ENCODE measurements at places on chromosomes 3 and 15.

GRCh38 chr15:75891895-75892294, 11.8 kb upstream of the FBXO22 start:
- DNase-seq, result peak; percentile 52

- peak; percentile 93 for DNase-seq
Measured at GRCh38 chr3:52536369-52537164, at the start of gene UQCC5. Gene UQCC5 (plus strand): TSS chr3:52536605. CDS start chr3:52536756, 151 bp downstream.

DNA sequence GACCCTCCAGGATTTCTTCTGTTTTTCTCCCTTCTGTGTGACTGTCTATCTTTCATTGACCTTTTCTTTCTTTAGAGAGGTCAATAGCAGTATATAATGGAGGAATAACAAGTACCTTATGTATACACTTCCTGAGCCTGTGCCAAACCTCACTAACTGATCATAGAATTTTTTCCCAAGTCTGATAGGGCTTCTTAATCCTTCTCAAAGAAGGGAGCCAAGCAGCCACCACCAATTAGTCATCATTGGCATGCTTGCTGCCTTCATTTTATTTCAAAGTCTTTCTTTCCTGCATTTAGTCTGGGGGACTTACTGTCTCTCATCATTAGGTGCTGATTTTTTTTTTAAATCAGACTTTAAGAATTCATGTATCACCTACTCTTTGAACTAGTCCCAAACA, 327.0 kb downstream of the FEZF2 start:
- no peak for DNase-seq

GRCh38 chr3:36482256-36482655, 102.0 kb downstream of the STAC start:
- DNase-seq, result no peak

DNA sequence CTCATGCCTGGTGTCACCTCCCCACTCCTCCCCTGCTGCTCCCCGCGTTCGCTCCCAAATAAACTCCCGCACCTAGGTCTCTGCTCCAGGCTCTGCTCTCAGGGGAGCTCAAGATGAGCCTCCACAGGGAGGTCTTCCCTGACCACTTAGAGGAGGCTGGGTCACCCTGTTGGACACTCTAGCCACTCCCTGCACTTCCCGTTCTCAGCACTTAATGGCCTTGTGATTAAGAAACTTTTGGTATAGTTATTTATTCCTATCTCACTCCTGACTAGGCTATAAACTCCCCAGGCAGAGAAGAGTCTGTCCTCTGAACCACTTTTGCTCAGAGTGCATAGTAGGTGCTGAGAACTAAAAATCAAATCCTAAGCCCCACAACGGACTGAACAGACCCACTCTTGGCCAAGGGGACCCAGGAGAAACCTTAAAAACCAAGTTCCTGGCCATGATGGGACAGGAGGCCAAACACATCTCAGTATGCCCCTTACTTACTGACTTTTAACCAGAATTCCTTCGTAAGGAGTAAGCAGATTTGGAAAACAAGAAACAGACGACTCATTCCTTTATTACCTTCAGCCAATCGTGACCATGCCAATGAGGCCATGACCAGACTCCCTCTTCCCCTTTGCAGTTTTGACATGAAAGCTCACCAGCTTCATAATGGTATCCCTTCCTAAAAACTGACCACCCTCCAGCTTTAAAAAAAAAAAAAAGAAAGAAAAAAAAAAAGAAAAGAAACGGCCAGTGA, 69.0 kb upstream of the HRH1 start:
- DNase-seq, result no peak

GRCh38 chr3:53039376-53039752, 6.5 kb downstream of the SFMBT1 start:
- DNase-seq, result no peak

DNA sequence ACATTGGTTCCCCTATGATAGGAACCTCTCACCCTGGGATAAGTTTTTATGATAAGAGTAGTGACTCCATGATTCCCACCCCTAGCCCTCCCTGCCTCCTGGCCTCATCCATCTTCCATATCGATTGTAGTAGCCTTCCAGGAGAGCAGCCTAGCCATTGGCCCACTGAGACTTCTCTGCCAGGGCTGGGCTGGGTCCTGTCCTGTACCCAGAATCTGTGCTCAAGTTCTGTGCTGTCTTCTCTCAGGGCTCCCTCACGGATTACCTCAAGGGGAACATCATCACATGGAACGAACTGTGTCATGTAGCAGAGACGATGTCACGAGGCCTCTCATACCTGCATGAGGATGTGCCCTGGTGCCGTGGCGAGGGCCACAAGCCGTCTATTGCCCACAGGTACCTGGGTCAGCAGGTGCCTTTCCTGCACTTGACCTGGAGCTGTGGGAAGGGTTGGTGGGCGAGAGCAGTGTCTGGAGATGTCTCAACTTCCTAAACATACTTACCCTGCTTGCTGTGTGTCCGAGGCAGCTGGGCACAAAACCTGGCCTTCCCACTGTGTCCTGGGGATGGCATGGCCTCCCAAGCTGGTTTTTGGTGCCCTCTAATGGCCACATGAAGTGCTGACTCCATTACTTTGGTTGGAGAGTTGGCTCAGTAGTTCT, 16.6 kb upstream of the EXOG start:
- peak; percentile 20 for DNase-seq

DNA sequence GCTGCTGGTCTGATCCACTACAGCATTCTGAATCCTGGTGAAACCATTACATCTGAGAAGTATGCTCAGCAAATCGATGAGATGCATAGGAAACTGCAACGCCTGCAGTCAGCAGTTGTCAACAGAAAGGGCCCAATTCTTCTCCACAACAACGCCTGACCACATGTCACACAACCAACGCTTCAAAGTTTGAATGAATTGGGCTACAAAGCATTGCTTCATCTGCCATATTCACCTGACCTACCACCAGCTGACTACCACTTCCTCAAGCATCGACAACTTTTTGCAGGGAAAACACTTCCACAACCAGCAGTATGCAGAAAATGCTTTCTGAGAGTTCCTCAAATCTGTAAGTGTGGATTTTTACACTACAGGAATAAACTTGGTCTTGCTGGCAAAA, 54.7 kb upstream of the C2CD4B start:
- DNase-seq, result no peak

DNA sequence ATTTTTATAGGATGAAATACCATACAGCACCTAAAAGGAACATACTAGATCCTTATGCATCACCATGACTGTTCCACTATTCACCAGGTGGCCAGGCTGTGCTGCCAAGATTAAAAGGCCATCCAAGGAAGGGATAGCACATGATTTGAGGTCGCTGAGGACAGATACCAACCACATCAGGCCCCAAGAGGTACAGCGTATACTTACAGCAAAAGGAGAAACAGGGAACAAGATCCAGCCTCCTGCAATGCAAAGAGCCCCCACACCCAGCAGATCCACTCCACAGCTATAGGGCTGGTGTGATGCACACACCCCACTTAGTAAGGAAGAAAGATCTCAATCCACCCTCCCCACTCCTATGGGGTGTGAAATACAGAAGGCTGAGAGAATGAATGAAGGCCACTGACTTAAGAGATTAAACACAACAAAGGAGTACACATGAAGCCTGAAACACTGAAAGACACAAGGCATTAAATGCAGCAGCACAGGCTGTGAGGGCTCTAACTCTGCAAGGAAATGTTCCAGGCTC, 32.0 kb upstream of the ZNF445 start:
- no peak for DNase-seq

GRCh38 chr3:64384561-64384960, 159.3 kb upstream of the PRICKLE2 start:
- DNase-seq, result no peak

DNA sequence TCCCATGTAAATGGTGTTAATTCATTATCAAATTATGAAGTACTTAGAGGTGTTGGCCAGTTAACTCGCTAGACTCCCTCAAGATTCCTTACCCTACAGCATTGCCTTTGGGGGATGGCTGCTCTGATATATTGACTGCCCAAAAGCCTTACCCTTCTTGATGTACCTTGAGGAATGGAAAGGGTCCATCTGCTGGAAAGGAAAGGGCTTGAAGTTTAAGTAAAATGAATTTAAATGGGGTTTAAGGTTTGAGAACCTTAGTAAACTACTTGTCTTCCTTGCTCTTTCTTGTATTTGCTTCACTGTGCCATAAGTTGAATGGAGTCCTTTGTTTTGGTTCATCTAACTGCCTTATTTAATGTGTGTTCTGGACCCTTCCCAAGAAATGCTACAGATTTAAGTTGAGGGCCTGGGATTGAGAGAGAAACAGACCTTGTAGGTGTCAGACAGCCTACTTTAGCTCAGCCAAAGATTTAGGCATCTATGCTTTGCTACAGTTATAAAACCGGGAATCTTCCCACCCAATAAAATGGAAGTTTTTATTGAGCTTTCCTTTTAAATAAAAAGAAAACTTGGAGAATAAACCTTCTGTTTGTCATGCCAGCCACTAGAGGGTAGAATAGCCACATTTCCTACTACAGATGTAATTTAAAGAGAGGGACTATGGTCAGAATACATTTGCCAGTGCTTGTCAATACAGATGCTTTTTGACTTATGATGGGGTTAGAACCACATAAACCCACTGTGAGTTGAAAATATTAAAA, 25.3 kb downstream of the CMSS1 start:
- peak; percentile 57 for DNase-seq

All from RCC 7860 (cell line).